ENCODE measurements at places on chromosomes 5 and 9. TPM values are rescaled to one million over a fixed set of nuclear protein-coding genes. Genes with fewer than 3 reads are reported as not detected.

The FYB1 gene
- not detected for polyA plus RNA-seq

The SLC34A3 gene
- polyA plus RNA-seq: not detected

The FAM174A gene
- polyA plus RNA-seq: 24.9 TPM

The KIF4B gene
- polyA plus RNA-seq: 0.02 TPM

The GFRA3 gene
- polyA plus RNA-seq: 0.15 TPM

The FBXL7 gene
- 6.3 TPM for polyA plus RNA-seq

The FAM153A gene
- not detected for polyA plus RNA-seq

The TERT gene
- polyA plus RNA-seq: 1.8 TPM

The F2RL2 gene
- 29.4 TPM for polyA plus RNA-seq

The LRRTM2 gene
- 0.38 TPM for polyA plus RNA-seq

The LAMC3 gene
- polyA plus RNA-seq: 0.07 TPM

The PTGER4 gene
- polyA plus RNA-seq: 0.06 TPM

The DNAJB5 gene
- polyA plus RNA-seq: 4.0 TPM
